NCI-H82 (cell line): ENCODE measurements at places on chromosomes 7 and 10.

- no peak for DNase-seq
These were observed 18.2 kb upstream of the GJC3 start for GRCh38 chr7:99947608-99948007.

DNA sequence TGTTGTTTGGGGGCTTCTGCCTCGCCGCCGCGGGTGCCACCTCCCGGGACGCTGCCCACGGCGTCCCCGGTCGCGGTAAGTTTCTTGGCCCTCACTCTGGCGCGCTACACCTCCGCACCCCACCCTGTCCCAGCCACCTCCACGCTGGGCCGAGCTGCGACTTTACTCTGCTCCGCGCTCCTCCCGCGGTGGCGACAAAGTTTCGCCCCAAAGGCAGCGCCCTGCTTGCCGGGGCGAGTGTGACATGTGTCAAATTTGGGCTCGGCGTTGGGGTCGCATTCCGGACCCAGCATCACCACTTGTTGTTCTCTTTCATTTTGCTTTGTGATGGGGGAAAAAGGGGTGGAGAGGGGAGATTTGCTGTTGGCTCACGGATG is 167.7 kb upstream of the PPP1R3A start:
- peak; percentile 34 for DNase-seq

GRCh38 chr10:62559481-62560200 is 185.5 kb downstream of the ZNF365 start:
- no peak for DNase-seq

DNA sequence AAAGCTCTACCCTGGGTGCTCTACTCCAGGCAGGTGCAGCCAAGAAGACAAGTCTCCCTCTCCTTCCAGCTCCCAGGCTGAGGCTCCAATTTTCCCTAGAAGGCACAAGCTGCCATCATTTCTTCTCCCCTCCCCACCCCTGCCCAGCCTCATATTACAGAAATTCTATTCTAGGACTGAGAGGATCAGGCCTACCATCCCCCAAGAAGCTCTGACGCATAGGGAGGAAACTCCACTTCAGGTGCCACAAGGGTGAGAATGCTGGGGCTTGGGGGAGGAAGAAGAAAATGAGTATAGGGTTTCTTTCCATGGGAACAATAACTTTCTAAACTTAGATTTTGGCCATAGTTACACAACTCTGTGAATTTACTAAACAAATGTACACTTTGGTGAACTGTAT is 35.3 kb downstream of the FEZF1 start:
- DNase-seq: no peak

GRCh38 chr10:10722422-10722821 is 295.2 kb upstream of the CELF2 start:
- DNase-seq: no peak

- DNase-seq: no peak
These were observed 985.2 kb upstream of the C7orf33 start for GRCh38 chr7:147605323-147605722.

- DNase-seq: no peak
These were observed 19.7 kb downstream of the CALML5 start for GRCh38 chr10:5479481-5480161.

DNA sequence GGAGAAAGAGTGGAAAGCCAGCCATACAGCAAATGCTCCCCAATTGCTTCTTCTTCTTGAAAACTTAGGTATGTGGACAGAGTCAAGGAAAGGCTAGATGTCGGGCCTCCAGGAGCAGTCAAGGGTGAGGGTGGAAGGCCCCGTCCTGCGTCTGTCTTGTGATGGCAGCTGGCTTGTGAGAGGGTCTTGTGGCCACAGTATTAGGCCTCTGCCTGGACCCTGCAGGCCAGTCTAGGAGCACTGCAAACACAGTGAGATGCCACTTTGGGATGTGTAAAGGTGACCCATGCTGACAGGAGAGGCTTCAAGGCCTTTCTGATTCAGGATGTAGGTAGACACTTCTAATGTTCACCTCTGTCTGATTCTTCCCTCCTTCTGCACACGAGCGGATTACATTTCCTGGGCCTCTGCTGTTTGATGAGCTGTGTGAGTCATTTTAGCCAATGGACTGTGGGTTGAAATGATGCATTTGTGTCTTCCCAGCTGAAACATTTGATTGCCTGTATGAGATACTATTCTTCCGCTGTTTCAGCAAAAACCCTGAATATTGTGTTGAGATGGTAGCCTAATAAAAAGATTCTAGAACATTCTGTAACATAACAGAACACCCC is 135.4 kb downstream of the EMX2 start:
- DNase-seq: no peak

DNA sequence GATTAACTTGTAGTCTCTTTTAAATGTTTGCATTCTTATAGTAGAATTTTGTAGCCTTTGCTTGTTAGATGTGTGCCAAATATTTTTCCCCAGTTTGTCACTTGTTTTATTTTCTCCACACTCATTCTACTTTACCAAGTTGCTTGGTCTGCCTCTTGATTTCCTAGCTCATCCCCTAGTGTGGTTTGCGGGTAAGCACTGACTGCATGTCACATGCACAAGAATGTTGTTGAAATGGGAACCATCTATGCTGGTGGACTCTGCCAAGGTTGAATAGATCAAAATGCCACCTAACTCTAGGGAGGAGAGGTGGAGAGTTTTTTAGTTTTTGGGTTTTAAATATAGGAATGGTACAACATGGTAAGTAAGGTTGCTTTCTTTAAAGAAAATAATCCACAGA is 47.6 kb downstream of the FZD1 start:
- DNase-seq: peak; percentile 8

- DNase-seq: no peak
These were observed 14.1 kb downstream of the GLI3 start for GRCh38 chr7:42222891-42223290.
